Lung (tissue), 17 donors: ENCODE measurements at places on chromosomes 7 and 10. TPM values are rescaled to one million over a fixed set of nuclear protein-coding genes. Genes with fewer than 3 reads are reported as not detected.

The CPA4 gene
- 2.3 TPM for polyA plus RNA-seq

The JCAD gene
- polyA plus RNA-seq: 11.3 TPM

The TEX36 gene
- not detected for polyA plus RNA-seq

The AGBL3 gene
- 2.0 TPM for polyA plus RNA-seq

The ANKRD7 gene
- polyA plus RNA-seq: 0.03 TPM

The ELOVL3 gene
- polyA plus RNA-seq: 0.93 TPM

The FZD8 gene
- 7.7 TPM for polyA plus RNA-seq

The FAS gene
- polyA plus RNA-seq: 10.5 TPM

The DNAJB6 gene
- 91.4 TPM for polyA plus RNA-seq

The IL15RA gene
- polyA plus RNA-seq: 67.7 TPM

The EPHB6 gene
- polyA plus RNA-seq: 8.5 TPM

The CXCL12 gene
- 23.7 TPM for polyA plus RNA-seq

The SLC37A3 gene
- polyA plus RNA-seq: 22.3 TPM

The GFRA1 gene
- 0.74 TPM for polyA plus RNA-seq

The CEP55 gene
- 1.6 TPM for polyA plus RNA-seq

The POU6F2 gene
- not detected for polyA plus RNA-seq

The TRIM74 gene
- polyA plus RNA-seq: 0.53 TPM

The GALNT17 gene
- 4.4 TPM for polyA plus RNA-seq

The CAPZA2 gene
- 38.4 TPM for polyA plus RNA-seq

The LYZL1 gene
- not detected for polyA plus RNA-seq

The LBX1 gene
- 0.04 TPM for polyA plus RNA-seq

The NYAP1 gene
- polyA plus RNA-seq: 0.39 TPM

The OAT gene
- 57.1 TPM for polyA plus RNA-seq

The DYNC1I1 gene
- 0.77 TPM for polyA plus RNA-seq

The NODAL gene
- polyA plus RNA-seq: not detected
